ENCODE measurements at places on chromosomes 5 and 9. TPM values are rescaled to one million over a fixed set of nuclear protein-coding genes. Genes with fewer than 3 reads are reported as not detected.

DNA sequence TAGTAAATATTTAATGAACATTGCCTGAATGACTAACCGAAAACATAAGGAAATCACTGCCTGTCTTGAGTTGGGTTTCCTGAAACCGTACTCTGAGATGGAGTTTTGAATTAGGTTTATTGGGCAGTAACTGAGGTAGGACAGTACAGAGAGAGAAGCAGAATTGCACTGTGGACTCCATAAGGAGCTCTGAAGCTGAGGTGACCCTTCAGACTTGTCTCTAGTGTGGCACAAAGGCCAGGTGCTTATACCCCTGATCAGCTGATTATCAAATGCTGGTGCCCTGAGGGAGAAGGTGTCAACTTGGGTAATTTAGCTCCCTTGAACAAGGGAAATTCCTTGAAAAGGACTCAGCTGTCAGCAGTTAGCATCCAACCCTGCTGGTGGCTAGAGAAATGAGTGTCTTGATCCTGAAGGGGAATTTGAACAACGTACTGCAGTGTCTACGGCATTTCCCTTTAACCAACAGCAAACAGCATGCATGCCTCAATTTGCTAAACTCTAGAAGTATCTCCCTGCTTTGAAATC, 135.0 kb upstream of the SMARCA2 start:
- DNase-seq: no peak

GRCh38 chr5:172941067-172941516, 18.1 kb upstream of the RPL26L1 start:
- DNase-seq: no peak

DNA sequence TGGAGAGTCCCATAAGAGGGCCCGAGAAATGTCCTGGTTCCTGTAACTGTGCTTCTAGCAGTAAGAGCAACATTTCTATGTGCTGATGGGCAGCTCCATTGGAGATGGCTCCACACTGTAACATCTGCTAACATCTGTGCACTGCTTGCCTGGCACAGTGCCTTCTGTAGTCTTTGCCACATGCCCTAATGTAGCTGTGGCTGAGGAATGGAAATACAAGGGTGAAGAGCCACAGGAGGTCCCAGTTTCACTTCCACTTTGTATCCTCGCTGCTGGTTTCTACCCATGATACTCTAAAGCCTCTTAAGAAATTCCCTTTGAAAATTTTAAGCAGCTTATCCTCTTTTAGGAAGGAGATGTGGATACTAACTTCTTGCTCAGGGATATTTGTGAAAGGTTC, 97.4 kb downstream of the HOMER1 start:
- no peak for DNase-seq

INSL4 gene
- not detected for total RNA-seq

GRCh38 chr5:137596941-137597340, 97.8 kb upstream of the SPOCK1 start:
- DNase-seq: no peak

DNA sequence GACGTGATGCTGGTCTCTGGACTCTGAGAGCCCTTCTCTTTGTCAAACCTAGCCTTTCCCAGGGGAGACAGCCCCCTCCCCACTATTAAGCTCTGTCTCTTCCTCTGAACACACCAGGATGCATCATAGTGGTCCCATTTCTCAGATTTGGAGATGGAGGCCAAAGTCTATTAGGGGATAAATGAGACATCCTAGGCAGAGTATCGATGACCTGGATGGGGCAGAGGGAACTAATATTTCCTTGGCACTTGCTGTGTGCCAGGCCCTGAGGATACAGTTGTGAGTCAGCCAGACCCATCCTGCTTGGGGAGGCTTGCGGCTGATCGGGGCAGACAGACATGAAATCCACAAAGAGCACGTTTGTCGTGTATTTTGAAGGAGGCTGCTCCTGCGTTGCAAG, 5.2 kb downstream of the DNM1 start:
- no peak for DNase-seq

DNA sequence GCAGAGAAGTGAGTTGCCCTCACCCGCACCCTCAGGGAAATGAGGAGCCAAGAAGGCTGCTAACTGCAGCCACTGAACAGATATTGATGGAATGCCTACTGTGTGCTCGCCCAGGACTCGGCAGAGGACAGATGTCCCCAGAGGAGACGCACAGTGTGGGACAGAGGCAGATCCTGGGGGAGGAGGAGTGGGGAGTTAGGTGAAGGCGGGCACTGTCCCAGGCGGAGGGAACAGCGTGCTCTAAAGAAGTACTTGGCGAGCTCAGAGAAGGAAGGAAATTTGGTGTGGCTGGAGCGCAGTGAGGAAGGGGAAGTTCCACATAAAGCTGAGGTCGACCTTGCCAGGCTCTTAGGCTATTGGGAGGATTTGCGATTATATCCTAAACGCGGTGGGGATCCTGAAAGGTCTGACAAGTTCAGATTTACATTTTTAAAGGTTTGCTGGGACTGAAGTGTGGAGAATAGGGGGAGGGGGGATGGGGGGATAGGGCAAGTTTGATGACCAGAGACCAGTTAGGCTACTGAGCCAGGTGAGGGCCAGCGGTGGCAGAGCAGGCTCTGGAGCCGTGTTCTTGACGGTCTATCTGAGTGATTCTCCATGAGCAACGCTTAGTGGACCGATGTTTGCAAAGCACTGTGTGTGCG, 23.6 kb upstream of the CERCAM start:
- DNase-seq: no peak

GRM6 gene
- total RNA-seq: not detected

CAMK4 gene
- 6.0 TPM for total RNA-seq

GRCh38 chr9:99015890-99016289, 72.2 kb downstream of the COL15A1 start:
- no peak for DNase-seq

TSSK1B gene
- total RNA-seq: not detected

PTGDS gene
- 607 TPM for total RNA-seq

DNA sequence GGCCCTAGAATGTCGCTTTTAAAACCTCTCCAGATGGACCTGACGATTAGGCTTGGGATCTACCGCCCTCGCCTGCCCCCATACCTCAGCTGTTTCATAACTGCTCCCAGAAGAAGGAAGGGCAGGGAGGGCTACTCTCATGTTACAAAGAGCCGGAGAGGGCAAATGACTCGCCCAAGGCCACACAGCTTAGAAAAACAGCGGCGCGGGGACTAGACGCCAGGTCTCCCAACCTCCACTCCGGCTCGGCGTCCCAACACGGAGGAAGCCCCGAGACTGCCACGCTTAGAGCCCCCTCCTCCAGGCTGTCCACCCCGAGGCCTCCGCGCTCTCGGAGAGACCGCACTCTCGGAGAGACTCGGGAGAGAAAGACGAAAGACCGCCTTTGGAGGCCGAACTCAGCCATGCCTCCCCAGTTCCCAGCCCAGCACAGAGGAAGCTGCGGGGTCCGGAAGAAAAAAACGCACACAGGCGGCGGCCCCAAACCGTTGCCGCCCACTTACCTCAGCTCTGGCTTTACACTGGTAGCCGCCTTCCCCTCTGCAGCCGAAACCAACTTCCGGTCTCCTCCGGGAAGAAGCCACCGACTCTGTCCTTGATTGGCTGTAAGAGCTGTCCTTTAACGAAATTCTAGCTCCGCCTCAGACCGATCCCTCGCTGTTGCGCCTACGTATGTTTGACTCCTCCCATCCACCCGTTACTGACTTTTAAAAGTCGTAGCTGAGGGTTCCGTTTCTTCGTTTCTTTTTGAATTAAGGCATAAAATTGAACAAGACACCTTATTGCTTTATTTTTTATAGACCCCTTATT, at the start of gene MED7:
TSS of gene MED7 (minus strand) at position 549 of the 810 bp plus-strand sequence. CDS start 3,434 bp downstream, outside the sequence.
- peak; percentile 96 for DNase-seq

NTRK2 gene
- 1.8 TPM for total RNA-seq

DNA sequence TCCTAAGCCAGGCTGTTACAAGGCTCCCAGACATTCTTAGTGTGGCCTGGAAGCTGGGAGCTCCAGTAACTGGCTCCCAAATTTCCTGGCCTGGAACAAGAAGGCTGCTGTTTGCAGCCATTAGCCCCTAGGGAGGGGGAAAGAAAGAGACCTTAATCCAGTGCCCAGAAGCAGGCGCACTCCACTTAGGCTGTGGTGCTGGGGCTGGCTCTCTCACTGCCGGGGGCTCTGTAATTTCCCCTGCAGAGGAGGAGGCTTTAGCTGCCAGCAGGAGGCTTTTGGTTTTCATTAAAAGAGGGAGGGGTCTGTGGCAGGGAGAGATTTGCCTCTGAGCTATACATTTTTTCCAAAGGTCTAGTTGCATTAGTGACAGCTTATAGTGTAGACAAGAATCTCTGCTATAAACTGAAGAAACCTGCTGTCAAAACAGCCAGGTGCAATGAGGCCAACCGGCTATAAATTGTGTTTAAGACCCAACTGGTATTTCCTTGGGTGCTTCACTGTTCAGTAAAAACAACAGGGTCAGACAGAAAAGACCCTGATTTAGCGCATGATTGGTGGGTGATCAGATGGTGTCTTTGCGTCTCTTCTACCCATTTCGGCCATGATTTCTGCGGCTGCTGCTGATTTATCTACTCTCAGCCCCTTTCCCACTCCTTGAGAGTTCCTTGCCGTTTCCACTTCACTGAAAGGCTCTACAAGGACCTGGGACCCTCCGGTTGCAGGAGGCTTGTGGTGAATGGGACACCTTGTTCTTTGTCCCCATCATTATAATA, 254.6 kb downstream of the AOPEP start:
- no peak for DNase-seq

DNA sequence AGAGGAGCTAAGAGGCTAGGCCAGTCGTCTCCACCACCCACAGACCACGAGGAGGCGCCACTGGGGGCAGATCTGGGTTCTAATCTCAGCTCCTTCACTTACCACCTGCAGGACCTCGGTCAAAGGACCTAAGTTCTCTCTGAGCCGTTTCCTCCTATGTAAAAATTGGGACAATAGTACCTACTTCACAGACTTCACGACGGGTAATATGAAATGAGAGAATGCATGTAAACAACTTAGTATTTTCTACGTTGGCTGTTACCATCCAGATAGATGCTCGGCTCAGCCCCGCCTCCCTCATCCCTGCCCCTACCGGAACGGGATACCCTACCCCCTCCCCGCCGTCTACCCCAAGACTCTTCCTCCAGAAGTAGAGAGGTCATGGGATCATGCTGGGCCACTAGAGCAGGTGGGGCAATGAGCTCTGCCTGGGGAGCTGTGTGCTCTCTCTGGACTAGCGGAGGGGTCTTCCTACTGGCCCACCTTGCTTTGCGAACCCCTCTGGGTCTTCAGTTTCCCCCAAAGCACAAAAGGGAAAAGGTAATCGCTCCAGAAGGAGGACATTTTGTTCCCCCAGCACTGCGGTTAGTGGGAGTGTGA, 541 bp downstream of the GNPDA1 start:
- peak; percentile 79 for DNase-seq

GRCh38 chr9:136189394-136190236, 15.3 kb downstream of the LHX3 start:
- no peak for DNase-seq

LCN9 gene
- not detected for total RNA-seq

GARNL3 gene
- 35.3 TPM for total RNA-seq

DNA sequence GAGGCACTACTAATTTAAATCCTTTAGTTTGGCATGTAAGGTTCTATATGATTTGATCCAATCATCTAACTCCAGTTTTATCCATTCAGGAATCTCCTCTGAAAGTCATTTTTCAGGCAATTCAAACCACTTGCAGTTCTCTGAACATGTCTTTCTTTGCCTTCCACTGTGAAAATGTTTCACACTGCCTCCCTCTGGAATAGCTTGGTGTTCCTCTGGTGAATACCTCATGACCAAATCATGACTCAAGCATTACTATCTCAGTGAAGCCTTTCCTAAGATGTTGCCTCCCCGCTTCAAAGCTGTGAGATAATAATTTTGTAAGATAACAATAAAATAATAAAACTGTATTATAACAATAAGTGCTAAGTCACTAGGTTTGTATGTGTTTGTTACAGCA, 981.1 kb downstream of the DTWD2 start:
- no peak for DNase-seq

- no peak for DNase-seq
Measured at GRCh38 chr9:19754921-19755320, 33.9 kb downstream of the SLC24A2 start.

DNA sequence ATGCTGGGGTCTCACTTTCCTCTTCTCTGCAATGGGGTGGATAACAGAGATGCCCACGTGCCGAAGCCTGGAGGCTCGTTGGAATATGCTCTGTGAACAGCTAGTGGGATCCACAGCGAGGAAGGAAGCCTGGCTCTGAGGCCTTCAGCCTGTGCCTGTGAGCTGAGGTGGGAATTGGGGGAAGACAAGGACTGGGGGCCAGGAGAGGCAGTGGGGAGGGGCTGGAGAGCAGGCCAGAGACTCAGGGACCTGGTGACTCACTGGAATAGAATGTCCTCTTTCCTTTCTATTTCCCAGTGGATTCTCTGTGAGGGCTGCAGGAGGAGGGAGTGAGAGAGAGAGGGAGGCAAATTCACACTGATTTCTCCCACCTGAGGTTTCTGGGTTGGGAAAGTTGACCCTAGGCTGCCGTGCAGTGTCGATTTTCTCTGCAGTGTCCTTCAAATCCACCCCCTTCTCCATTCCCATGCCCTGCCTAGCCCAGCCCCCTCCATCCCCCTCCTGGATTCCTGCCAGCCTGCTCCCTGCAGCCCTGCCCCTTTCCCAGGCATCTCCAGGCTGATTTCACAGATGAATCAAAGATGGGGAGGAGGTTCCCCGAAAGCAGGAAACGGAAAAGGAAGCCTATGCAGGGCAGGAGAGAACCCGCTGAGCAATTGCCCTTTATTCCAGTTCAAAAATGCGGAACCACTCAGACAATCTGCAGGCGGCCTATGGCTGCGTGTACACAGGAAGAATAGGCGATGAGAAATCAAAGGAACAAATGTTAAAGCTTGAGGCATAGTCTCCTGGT, 1.4 kb upstream of the SPAAR start:
- DNase-seq: no peak

CCDC192 gene
- not detected for total RNA-seq

- DNase-seq: no peak
Measured at GRCh38 chr5:173891308-173892116, 3.4 kb downstream of the CPEB4 start.

- peak; percentile 82 for DNase-seq
Measured at GRCh38 chr9:613771-614347, 227.6 kb upstream of the DMRT1 start.

MYOT gene
- not detected for total RNA-seq

HMHB1 gene
- total RNA-seq: not detected

DNA sequence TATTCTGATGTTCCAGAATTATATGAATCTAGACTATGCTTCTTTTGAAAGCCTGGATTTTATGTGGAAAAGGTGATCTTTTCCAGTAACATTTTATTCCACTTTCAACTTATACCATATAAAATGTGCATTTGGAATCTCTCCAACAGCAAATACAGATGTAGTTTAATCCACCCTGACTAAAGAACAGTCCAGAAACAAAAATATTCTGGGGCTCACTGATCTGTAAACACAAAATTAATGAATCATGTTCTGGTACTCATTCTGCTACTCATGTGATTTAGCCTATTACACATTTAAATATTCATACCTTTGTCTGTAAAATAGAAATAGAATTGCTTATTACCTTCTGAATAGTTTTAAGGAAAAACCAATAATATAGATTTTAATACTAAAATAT, 125.8 kb downstream of the ARRDC3 start:
- DNase-seq: no peak

DNA sequence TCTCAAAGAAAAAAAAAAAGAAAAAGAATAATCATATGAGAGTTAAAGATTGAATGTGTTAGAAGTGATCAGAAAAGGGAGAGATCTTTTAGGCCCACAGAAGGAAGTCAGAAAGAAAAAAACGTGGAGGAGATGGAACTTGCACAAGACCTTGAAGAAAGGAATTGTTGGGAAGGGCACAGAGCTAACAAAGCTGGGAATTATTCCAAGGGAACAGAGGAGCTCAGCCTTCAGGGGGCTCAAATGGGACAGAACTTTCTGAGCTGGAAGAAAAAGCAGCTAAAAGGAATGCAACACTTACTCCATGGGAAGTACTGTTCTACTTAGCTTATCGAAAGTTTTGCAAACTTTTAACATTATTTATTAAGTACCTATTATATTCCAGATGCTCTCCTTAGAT, 153.4 kb upstream of the ADRA1B start:
- DNase-seq: no peak
